ENCODE measurements at places on chromosomes 16 and 17. TPM values are rescaled to one million over a fixed set of nuclear protein-coding genes. Genes with fewer than 3 reads are reported as not detected.

DNA sequence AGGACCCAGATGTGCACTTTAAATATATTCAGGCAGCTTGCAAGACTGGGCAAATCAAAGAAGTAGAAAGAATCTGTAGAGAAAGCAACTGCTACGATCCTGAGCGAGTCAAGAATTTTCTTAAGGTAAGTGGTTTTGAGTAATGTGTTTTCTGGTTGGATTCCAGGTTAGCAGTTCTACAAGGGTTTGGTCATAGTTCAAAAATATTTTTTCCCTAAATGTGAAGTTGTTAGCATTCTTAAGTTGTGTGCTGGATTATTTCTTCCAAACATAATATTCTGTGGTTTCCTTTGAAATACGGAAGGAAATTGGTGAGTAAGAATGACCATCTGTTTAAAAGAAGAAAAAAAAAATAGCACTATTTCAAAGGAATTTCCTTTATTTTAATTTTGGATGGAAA lies 38.4 kb downstream of the PTRH2 start:
- DNase-seq, result no peak

GRCh38 chr17:72826602-72827001 lies 265.9 kb downstream of the SLC39A11 start:
- no peak for DNase-seq

Gene RNF222
- polyA plus RNA-seq, result 0.13 TPM

Gene TMC5
- not detected for polyA plus RNA-seq

Gene APOBR
- 0.13 TPM for polyA plus RNA-seq

Measured in naive B cell (primary cell).